ENCODE measurements at places on chromosomes 5 and 9.

- no peak for DNase-seq
These were observed 25.5 kb downstream of the PLAC8L1 start for GRCh38 chr5:146079695-146080373.

DNA sequence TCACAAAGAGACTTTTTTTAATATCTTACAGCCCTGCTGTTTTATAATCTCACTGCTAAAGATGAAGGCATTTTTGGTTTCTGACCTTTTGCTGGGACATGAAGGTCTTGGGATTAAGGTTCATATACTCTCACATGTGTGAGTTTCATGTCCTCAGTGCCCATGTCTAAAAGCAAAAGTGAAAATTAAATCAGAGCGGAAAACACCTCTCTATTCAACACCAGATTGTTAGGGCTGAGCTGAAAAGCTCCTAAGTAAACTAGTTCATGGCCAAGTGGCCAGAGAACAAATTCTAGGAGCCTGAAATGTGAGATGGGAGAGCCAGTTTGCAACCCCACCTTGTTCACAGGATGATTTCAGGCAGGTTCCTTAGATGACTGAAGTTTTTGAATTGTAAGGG lies 110.9 kb downstream of the GRIA1 start:
- no peak for DNase-seq

GRCh38 chr5:79774171-79774854 lies 84.7 kb downstream of the CMYA5 start:
- no peak for DNase-seq

GRCh38 chr5:67335426-67335825 lies 138.8 kb upstream of the CD180 start:
- no peak for DNase-seq

DNA sequence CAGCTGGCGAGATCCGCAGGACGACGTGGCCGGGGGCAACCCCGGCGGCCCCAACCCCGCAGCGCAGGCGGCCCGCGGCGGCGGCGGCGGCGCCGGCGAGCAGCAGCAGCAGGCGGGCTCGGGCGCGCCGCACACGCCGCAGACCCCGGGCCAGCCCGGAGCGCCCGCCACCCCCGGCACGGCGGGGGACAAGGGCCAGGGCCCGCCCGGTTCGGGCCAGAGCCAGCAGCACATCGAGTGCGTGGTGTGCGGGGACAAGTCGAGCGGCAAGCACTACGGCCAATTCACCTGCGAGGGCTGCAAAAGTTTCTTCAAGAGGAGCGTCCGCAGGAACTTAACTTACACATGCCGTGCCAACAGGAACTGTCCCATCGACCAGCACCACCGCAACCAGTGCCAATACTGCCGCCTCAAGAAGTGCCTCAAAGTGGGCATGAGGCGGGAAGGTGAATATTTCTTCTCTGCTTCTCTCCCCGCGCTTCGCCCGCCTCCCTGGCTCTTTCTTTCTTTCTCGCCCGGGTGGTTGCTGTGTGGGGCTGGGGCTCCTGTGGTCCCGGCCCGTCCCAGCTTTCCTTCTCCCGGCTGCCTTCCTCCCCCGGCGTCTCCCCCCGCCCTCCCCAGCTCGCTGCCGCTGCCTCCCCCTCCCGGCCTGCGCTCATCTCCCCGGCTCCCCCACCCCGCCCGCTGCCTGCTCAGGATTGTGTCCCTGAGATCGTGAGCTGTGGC lies 2.2 kb downstream of the NR2F1 start:
- DNase-seq = no peak

Measured in T follicular helper cell (primary cell).